ENCODE measurements at places on chromosomes 5 and 9.

- no peak for DNase-seq
Measured at GRCh38 chr5:163565492-163565891, 60.1 kb downstream of the MAT2B start.

GRCh38 chr9:106862110-106862820, 701 bp upstream of the ZNF462 start:
- no peak for DNase-seq

GRCh38 chr5:110045158-110045557, 355.4 kb downstream of the MAN2A1 start:
- no peak for DNase-seq

DNA sequence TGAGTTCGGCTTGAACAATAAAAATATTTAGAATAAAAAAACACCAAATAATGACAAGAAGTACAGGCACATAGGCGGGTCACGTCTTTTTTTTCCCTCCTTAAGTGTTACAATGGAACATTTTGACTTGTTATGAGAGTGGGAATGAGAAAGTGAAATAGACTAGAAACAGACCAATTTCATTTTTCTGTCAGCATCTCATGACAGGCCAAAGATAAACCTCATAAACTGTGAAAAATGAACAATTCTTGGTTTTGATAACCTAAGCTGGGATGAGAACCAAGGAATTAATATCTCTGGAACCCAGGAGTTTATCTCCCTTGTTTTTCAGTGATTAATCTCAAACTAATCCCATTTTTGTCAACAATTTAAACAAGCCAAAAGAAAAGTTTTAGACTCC, 299.5 kb downstream of the SLIT3 start:
- DNase-seq, result no peak

- DNase-seq, result no peak
Measured at GRCh38 chr5:33690374-33691135, 201.2 kb downstream of the ADAMTS12 start.
